ENCODE measurements at places on chromosomes 1 and 21.

DNA sequence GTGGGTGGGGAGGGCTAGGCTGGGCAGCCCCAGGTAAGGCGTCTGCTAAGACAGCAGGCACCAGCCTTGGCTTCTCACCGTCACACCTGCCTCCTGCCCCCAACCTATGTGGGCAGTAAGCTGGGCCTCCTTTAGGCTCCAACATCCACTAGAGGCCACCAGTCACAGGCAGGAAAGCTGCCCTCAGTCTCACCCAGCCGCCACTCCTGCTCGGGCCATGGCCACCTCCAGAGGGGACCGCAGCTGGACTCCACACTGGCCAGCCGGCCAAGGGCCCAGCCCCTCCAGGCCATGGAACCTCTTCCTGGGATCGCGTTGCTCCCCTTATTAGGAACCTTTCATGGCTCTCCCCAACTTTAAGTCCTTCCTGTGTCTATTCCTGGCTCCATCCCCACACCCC lies 74.5 kb downstream of the MRPL37 start:
- no peak for DNase-seq

DNA sequence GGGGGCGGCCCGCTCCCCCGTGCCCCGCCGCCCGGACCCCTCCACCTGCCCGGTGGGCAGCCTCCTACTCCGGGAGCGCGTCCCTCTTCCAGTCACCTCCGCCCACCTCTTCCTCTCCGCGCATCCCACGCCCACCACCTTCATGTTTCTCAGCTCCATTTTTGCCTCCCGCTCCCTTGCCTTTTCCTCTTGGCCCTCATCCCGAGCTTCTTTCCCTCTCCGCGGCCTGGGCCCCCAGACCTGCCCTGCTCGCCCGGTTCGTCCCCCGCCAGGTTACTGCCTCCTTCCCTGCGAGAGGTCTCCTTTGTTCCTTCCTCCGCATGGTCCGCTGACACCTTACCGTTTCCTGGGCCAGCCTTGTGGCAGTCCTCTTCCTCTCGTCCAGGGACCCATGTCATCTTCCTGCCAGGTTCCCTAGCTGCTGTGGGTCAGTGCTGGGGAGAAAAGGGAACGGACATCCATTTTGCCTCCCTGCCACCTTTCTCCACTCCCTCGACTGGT lies 563 bp downstream of the QSOX1 start:
- no peak for DNase-seq

DNA sequence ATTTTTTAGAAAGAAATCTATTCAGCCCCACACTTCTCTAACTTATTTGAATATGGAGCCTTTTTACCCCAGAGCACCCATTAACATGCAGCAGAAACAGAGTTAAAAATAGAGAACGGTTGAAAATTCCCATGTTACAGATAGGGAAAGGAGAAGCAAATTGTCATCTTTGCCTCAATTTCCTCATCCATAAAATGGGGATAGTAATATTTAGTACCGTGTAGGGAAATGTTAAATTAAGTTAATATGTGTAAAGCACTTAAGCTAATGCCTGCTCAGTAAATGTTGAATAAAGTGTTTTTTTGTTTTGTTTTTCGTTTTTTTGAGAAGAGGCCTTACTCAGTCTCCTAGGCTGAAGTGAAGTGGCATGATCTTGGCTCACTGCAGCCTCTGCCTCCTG lies 50.3 kb downstream of the NAV1 start:
- no peak for DNase-seq

DNA sequence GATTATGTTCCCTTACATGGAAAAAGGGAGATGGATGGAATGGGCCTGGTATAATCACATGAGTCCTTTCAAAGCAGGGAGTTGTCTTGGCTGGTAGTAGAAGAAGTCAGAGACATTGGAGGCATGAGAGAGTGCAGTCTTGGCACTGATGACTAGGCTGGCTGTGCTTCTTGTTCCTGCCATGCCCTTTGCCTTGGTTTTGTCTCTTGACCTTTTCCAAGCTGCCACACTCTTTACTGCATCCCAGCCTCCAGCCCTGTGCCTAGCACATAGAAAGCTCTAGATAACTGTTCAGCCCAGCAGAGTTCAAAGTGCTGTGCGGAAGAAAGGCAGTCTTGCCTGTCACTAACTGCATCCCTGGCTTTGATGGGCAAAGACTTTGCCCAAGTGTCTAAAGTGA lies 412.6 kb downstream of the PRDM2 start:
- DNase-seq = no peak

DNA sequence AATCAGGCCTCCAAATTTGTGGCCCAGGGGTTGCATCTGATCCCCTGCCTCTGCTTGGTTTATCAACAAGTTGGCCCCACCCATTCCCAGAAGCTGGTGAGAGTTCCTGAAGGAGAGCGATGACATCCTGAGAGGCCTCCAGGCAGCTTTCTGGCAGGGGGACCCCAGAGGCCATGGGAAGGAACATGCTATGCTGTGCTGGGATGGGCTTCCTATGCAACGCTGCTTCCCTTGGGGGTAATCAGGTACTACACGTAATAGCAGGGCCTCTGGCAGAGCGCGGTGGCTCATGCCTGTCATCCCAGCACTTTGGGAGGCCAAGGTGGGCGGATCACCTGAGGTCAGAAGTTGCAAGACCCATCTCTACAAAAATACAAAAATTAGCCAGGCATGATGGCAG lies 8.4 kb upstream of the MTF1 start:
- DNase-seq = no peak

GRCh38 chr1:178450871-178451270 lies 45.9 kb downstream of the CLEC20A start:
- DNase-seq = no peak

Data from CD4-positive, alpha-beta T cell (primary cell).